Stimulated activated CD8-positive, alpha-beta memory T cell treated with anti-CD3 and anti-CD28 coated beads, Interleukin-7, amount 100 ng/mL, for 1 hour (primary cell): ENCODE measurements at places on chromosomes 3 and 15.

GRCh38 chr3:172808969-172809546 is 58.5 kb downstream of the ECT2 start:
- DNase-seq, result no peak

- no peak for DNase-seq
Measured at GRCh38 chr3:195256639-195257453, 14.1 kb downstream of the XXYLT1 start.

DNA sequence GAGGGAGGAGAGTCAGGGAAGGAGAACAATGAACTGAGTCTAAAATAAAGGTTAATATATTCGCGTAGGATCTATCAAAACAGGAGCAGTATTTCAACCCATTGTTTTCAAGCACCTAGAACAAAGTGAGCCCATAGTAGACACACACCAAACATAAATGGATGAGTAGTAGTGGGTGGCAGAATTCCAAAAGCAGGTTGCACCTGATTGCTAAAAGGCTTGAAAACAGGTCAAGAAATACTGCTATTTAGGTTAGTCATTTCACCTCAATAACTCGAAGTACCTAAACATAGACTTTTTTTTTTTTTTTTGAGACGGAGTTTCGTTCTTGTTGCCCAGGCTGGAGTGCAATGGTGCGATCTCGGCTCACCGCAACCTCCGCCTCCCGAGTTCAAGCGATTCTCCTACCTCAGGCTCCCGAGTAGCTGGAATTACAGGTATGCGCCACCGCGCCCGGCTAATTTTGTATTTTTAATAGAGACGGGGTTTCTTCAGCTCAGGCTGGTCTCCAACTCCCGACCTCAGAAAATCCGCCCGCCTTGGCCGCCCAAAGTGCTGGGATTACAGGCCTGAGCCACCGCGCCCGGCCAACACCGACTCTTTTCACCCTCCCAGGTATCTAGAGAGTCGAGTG is 855 bp upstream of the ABHD5 start:
- peak; percentile 0 for DNase-seq

DNA sequence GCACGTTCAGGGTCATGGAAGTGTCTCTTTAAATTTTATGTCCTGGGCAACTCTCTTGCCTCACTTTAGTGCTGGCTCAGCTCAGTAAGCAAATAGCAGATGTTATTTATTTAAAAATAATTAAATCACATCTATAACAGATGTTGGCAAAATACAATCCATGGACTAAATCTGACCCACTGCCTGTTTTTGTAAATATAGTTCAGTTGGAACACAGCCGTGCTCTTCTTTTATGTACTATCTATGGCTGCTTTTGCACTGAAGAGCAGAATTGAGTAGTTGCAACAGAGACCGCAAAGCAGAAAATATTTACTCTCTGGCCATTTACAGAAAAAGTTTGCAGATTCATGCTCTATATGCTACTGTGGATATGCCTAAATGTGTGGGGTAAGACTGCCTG is 79.2 kb downstream of the SAMMSON start:
- DNase-seq, result no peak

DNA sequence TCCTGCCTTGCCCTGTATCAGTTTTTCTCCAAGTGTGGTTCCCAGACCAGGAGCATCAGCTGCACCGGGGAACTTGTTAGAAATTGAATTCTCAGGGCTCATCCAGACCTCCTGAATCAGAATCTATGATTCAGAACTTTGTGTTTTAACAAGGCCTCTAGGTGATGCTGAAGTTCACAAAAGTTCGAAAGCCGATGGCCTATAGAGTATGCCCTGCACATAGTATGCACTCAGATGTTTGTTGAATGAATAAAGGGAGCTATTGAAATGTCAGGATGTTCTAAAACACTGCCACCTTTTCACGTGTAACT is 664 bp upstream of the LARP6 start:
- DNase-seq, result no peak

- no peak for DNase-seq
Measured at GRCh38 chr15:36755341-36756000, 176.0 kb downstream of the CDIN1 start.

- no peak for DNase-seq
Measured at GRCh38 chr3:169694117-169694516, 30.6 kb upstream of the MECOM start.

DNA sequence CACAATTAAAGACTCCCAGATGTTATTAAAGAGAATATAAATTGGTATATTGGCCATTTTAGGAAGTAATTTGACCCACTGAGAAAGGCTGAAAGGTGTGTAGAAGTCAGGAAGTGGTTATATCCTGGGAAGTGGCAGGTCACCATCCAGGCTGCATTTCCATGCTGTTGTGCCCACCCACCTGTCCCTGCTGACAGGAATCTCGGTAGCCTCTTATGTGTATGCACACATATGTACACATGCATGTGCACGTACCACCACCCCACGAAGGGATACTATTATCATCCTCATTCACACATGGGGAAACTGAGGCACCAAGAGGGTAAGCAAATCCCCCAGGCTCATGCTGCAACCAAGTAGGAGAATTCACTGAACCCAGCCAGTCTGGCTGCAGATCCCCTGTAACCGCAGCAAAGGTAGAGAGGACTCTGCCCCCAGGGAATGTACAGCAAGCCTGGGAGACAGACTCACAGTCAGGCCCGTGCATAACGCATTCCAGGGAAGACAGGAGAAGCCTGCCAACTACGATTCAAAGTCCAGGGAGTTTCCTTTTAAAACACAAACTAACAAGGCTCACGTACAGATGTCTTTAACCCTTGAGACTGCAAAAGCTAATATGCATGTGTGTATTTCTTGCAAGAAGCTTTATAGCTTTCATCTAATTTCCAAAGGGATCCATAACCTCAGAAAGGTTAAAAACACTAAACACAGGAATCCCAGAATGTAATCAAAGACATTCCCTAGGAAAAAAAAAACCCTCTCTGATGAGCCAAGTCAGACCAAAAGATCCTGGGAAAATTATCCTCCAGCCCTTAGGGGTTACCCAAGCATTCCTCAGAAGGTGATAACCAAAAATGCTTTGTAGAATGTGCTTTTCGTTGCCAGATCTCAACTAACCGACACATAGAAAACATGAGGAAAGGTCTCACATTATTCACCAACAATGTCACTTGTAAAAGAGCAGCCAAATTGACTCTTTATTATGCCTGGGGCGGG is 129.6 kb downstream of the ADAMTS17 start:
- DNase-seq, result no peak

DNA sequence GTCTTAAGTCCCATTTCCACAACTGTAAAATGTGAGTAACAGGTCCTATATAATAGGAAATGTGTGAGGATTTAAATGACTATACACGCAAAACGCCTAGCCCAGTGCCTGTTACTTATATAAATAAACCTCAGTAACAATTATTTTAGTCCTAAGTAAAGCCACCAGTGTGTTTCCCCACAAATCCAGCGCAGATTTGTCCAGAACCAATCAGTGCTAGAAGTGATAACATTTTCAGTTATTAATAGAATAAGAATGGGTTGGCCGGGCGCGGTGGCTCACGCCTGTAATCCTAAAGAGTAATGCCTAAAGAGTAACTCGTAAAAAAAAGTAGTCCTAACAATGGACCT is 561 bp downstream of the RPAP1 start:
- DNase-seq, result no peak

DNA sequence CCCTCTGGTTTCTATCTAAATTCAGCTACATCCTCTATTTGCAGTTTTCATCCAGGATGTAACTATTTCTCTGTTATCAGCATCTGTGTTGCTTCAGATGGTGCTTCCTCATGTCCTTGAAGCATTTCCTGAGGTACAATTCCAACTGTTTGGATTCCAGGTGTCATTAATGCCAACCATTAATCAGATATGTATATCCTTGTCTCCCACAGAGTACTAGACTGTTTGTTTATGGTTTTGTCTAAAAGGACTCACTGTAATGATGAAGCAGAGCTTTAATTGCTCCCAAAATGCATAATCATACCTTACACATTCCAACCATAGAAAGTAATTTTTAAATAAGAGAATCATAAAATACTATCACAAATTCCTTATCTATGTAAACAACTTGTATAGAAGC is 288.5 kb upstream of the MME start:
- no peak for DNase-seq

DNA sequence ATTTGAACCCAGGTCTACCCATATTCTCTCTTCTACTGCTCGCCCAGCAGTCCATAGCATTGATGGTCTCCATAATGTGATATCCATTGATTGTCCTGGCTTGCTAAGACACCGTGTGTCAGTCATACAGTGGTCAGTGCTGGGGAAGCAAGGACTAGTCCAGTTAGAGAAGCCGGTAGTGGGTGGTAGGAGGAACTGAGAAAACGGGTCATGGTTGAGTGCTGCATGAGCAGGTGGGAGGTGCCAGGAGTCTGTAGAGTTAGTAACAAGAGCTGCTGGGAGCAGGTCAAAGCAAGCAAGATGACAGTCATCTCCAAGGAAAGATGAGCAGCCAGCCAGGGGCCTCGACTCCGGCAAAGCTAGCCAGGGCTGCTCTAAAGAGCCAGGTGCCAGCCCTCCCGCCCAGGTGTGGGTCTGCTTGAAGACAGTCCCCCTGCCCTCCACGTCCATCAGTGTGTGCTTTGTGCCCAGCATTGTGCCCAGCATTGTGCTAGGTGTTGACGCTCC is 29.5 kb upstream of the USP3 start:
- no peak for DNase-seq

DNA sequence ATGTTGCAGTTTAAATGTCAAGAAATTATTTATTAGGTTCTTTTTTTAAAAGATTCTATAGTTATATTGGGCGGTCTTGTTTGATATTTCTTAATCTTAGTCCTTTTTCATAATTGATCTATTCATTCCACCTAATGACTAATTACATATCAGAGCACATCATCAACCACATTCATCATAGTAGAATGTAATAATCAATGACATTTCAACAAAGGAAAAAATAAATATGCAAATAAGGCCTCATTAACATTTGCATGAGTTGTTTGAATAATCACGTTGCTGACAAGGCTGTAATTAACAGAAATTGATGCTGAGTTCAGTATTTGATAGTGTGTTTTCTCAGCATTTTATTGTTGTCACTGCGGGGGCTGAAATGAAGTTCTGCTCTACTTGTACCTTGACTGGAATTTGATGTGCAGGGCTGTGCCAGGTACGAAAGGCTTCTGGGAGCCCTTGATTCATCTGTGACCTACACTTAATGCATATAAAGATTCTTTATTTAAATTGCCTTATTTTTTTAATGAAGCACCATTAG is 215.7 kb downstream of the TCF12 start:
- no peak for DNase-seq

DNA sequence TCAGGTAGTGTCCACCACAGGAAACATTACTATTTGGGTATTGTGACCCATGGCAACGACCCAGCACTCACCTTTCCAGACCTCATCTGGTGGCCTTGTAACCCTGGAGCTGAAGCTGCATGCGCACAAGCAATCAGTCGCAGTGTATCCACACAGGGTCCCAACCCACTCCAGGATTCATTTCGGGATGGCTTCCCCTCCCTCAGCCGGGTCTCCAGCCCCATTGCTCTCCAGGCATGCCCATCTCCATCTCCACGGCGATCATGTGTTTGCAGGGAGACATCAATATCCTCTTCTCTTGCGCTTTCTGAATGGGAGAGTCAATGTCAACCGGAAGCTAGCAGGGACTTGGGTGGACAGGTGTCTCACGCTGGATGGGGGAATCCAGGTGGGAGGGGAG is 35.2 kb downstream of the GOLGA6L2 start:
- no peak for DNase-seq

GRCh38 chr15:97745481-97746071 is 214.9 kb upstream of the ARRDC4 start:
- DNase-seq, result no peak

- no peak for DNase-seq
Measured at GRCh38 chr3:139642996-139643395, 34.8 kb downstream of the NMNAT3 start.

- no peak for DNase-seq
Measured at GRCh38 chr15:71447328-71448250, 332.3 kb downstream of the THSD4 start.
